ENCODE measurements at places on chromosomes 2 and 18.
A peak's percentile ranks its signal among the peaks of the same experiment; 100 is the strongest.

- H3K36me3 ChIP-seq = no peaks in the 10 kb centered on the region
- no peaks in the 10 kb centered on the region for H3K4me1 ChIP-seq
- DNase-seq = no peak
- no peak overlapping the region for H3K4me3 ChIP-seq
- H3K27ac ChIP-seq = no peak overlapping the region
- no peaks in the 10 kb centered on the region for H3K27me3 ChIP-seq
Measured at GRCh38 chr2:112679484-112679883, 33.7 kb downstream of the SLC20A1 start.

DNA sequence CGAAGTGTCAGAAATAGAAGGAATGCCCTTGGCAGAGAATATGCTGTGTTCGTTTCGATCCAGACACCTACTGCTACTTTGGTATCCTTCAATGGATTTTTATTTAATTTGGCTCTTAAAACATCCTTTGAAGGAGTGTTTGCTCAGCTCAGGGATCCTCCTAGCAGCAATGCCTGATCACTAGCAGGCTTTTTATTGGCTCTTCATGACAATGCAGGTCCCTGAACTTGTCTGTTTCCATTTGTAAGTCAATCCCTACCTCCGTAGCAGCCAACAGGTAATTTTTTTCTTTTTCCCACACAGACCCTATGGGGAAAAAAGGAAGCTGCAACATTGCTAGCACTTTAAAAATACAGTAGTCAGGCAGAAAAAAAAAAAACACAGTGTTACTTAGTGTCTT, 366.2 kb upstream of the LRRTM1 start:
- no peak overlapping the region for H3K27ac ChIP-seq
- DNase-seq = no peak
- no peak overlapping the region for H3K4me3 ChIP-seq
- no peaks in the 10 kb centered on the region for H3K36me3 ChIP-seq
- H3K4me1 ChIP-seq = no peaks in the 10 kb centered on the region

DNA sequence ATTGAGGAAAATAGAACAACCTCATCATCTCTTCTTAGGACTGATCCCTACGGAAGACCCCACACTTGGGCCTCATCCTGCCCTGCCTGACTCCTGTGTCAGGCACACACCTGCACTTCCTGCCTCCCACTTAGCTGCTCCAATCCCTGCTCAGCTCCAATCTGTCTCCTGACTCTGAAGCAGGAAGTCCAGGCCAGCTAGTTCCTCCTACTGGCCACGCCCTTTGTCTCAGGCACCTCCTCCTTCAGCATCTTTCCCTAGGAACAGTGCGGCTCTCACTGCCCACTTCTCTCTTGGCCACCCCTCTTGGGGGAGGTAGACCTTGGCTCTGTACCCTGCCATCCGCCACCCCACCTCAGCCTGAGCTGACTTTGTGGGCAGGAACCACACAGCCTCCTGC, 135.8 kb downstream of the CELF4 start:
- H3K4me1 ChIP-seq = no peaks in the 10 kb centered on the region
- H3K27me3 ChIP-seq = no peaks in the 10 kb centered on the region

GRCh38 chr2:146388757-146389156, 1456.1 kb upstream of the ACVR2A start:
- no peaks in the 10 kb centered on the region for H3K4me1 ChIP-seq
- no peaks in the 10 kb centered on the region for H3K36me3 ChIP-seq
- H3K4me3 ChIP-seq = no peak overlapping the region
- no peaks in the 10 kb centered on the region for H3K27me3 ChIP-seq
- no peak overlapping the region for H3K27ac ChIP-seq

GRCh38 chr2:26168785-26169184, 4.1 kb upstream of the GAREM2 start:
- H3K27ac ChIP-seq = no peak overlapping the region
- H3K36me3 ChIP-seq = no peaks in the 10 kb centered on the region
- H3K4me1 ChIP-seq = peaks cover 8% of the 10 kb centered on the region

GRCh38 chr18:31386741-31387140, 10.2 kb downstream of the DSG4 start:
- no peaks in the 10 kb centered on the region for H3K36me3 ChIP-seq
- no peak overlapping the region for H3K4me3 ChIP-seq
- no peak overlapping the region for H3K27ac ChIP-seq
- H3K4me1 ChIP-seq = no peaks in the 10 kb centered on the region
- DNase-seq = no peak

DNA sequence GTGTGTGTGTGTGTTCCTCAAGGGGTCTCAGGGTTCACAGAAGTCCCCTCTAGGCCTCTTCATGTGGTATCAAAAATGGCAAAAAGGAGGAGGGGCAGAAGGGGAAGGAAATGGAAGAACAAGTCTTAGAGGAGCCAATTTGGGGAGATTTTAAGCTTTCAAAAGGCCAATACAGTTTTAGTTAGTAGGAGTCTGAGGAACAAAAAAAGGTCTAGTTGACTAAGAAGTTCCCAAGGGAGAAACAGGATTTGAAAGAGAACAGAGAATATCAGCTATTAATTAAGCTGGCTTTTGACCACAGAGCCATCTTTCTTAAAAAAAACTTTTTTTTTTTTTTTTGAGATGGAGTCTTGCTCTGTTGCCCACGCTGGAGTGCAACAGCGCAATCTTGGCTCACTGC, 7.1 kb downstream of the RNF125 start:
- peaks cover 9% of the 10 kb centered on the region for H3K36me3 ChIP-seq
- H3K4me3 ChIP-seq = peak overlapping the region; percentile 88
- no peak for DNase-seq
- H3K27me3 ChIP-seq = no peaks in the 10 kb centered on the region
- peaks cover 80% of the 10 kb centered on the region for H3K4me1 ChIP-seq

DNA sequence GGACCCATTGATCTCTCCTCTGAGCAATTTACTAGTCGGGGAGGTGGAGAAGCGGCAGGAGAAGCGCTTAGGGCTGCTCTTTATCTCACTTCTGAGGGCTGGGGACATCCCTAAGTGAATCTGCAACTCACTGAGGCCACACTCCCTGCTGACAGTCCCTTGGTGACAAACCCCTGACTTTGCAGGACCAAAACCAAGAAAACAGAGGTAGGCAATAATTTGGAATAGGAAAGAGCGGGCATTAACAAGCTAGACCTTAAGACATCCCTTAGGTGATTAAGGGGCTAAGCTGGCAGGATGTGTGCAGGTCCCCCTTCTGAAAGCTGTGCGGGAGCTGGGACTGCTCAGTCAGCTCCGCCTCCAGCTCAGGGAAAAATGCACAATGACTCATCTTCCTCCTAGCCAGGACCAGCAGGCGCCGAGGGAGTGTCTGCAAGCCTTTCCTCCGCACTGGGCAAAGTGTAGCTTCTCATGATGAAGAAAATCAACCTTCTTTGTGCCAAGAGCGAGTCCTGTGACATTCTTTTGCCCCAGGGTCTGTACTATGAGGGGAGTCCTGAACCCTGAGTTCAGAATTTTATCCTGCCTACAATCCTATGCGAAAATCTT, 63.3 kb downstream of the BOD1L2 start:
- peak overlapping the region; percentile 66 for H3K4me3 ChIP-seq
- no peaks in the 10 kb centered on the region for H3K36me3 ChIP-seq
- H3K27me3 ChIP-seq = peaks cover 42% of the 10 kb centered on the region
- H3K27ac ChIP-seq = no peak overlapping the region

DNA sequence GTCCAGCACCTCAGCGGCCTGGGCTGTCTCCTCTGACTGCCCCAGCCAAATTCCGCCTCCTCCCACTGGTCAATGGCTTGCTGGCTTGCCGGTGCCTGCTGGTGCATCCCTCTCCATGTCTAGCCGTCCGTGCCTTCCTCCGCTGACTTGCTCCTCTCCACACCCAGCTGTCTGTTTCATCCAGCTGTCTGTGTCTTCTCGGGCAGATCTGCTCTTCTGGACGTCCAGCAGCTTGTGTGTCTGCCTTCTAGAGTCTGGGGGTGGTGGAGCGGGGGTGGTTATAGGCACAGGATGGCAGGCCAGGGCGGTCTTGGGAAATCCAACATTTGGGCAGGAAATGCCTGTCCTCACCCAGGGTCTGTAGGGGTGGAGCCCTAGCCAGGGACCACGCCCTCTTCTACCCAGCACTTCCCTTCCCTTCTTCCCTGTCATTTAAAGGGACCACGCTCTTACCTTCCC, 369.2 kb downstream of the GALNT13 start:
- no peaks in the 10 kb centered on the region for H3K27me3 ChIP-seq
- H3K36me3 ChIP-seq = no peaks in the 10 kb centered on the region
- no peaks in the 10 kb centered on the region for H3K4me1 ChIP-seq
- no peak overlapping the region for H3K27ac ChIP-seq
- DNase-seq = no peak

- peak; percentile 11 for DNase-seq
- no peaks in the 10 kb centered on the region for H3K36me3 ChIP-seq
- peak overlapping the region; percentile 93 for H3K27ac ChIP-seq
Measured at GRCh38 chr18:38940863-38941531, 1375.4 kb upstream of the CELF4 start.

DNA sequence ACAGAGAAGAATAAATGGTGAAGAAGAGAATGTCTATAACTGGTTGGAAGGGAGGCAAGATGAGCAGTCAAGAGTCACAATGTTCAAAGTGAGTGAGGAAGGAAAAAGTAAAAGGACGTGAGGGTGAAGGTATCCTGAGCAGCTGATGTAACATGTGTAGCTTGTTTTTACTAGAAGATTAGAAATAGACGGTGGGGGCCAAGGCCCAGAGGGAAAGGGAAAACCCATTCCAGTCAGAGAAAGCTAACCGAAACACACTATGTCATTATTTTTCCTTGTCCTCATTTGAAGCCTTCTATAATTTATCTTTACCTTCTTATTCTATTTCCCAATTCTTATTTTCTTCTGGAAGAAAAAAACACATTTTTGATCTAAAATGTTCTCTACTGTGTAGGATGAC, 176.6 kb downstream of the THADA start:
- H3K4me1 ChIP-seq = peaks cover 10% of the 10 kb centered on the region
- no peak for DNase-seq
- no peak overlapping the region for H3K27ac ChIP-seq
